ENCODE measurements at places on chromosomes 3 and 15. TPM values are rescaled to one million over a fixed set of nuclear protein-coding genes. Genes with fewer than 3 reads are reported as not detected.

DNA sequence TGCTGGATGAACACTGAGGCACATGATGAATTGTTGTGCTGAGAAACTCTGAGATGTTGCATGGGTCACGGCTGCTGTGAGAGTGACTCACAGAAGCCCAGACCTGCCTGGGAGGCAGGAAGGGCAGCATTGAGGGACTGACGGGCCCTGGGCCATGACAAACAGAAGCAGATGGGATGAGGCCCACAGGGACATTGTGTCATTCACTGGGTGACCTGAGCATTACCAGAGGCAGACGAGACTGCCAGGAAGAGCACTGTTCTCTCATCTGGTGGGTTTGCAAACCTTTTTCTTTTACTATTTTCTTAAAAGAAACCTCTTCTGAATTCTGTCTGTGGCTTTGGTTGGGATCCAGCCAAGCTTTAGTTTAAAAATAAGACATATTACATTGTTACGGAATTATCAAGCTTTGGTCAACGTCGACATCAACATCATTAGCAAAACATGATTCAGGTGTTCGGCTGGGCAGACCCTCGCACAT, 67.8 kb downstream of the BDH1 start:
- H3K4me3 ChIP-seq, result no peak overlapping the region
- peak; percentile 78 for DNase-seq
- H3K36me3 ChIP-seq, result no peaks in the 10 kb centered on the region
- no peaks in the 10 kb centered on the region for H3K27me3 ChIP-seq

- no peaks in the 10 kb centered on the region for H3K27me3 ChIP-seq
- no peaks in the 10 kb centered on the region for H3K4me1 ChIP-seq
- no peak overlapping the region for H3K27ac ChIP-seq
- H3K4me3 ChIP-seq, result no peak overlapping the region
- no peak for DNase-seq
- H3K36me3 ChIP-seq, result no peaks in the 10 kb centered on the region
These were observed 167.5 kb downstream of the EBLN2 start for GRCh38 chr3:73228959-73229358.

- no peak for DNase-seq
- no peaks in the 10 kb centered on the region for H3K4me1 ChIP-seq
- H3K27me3 ChIP-seq, result no peaks in the 10 kb centered on the region
- no peaks in the 10 kb centered on the region for H3K36me3 ChIP-seq
- H3K27ac ChIP-seq, result no peak overlapping the region
- no peak overlapping the region for H3K4me3 ChIP-seq
These were observed 265.0 kb downstream of the IL20RB start for GRCh38 chr3:137222736-137223225.

DNA sequence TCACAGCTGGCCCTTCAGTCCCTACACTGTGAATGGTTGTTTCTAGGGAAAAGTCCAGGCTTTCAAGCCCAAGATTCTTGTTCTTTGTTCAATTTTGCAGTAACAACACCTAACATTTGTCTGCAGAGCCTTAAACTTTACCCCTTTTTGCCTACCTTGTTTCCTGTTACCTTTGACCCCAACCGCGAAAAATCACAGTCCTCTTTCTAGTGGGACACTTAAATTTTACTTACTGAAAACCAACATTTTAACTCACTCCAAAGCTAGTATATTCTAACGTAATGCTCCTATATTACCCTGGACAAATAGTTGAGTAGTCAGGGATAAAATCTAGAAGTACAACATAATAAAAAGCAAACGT, 649 bp upstream of the PIK3CB start:
- peak overlapping the region; percentile 97 for H3K4me3 ChIP-seq
- no peaks in the 10 kb centered on the region for H3K27me3 ChIP-seq
- H3K27ac ChIP-seq, result peak overlapping the region; percentile 97
- H3K4me1 ChIP-seq, result peaks cover 6% of the 10 kb centered on the region
- H3K36me3 ChIP-seq, result no peaks in the 10 kb centered on the region
- no peak for DNase-seq

DNA sequence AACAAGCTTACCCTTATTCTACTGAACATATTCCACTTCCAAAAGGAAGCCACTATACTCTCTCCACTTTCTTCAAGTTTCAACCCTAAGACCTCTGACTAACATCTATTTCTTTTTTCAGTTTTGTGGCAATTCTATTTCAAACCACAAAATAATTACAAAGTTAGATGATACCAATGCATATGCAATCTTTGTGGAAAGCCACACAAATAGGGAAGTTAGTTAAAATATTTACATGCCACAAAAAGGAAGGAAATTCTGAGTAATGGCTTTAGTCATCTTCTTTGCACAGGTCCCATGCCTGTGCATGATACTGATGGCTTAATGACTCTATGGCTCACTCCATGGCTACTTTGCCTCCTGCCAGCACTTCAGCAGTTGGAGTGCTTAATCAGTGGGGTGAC, 57.0 kb upstream of the MCTP2 start:
- DNase-seq, result no peak
- H3K36me3 ChIP-seq, result no peaks in the 10 kb centered on the region
- H3K4me3 ChIP-seq, result no peak overlapping the region
- H3K27ac ChIP-seq, result no peak overlapping the region
- H3K27me3 ChIP-seq, result no peaks in the 10 kb centered on the region

DNA sequence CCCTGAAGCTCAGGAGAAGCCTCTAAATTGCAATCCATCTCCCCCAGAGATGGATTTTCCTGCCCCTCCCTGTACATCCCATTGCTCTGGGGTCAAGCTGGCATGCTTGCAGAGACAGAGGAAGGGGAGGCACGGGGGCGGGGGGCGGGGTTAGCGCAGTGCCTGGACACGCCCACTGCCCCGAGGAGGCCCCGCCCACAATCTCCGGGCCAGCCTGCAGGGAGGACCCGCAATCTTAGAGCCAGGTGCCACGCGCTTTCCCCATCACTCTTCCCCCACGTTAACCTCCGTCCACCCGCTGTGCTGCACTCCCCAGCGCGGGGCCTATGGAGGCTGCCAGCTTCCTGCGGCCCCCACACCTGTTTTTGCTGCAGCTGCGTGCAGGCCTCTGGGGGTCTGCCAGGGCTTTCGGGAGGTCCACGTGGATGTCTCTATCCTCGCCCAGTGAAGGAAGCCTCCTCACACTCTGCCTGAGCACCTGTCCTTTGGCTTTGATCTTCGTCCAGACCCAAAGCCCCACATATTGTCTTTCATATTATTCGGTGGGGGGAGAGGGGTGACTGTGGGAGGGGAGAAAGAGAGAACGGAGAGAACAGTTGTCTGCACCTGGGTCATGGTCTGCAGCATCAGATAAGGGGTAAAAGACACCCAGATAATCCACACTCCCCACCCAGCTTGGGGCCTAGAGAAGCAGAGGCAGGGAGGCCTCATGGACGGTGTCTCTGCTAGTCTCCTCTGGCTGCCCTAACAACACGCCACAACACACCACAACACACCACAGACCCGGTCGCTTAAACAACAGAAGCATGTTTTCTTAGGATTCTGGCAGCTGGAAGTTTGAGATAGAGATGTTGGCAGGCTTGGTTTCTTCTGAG, 118.0 kb upstream of the MEF2A start:
- H3K27ac ChIP-seq, result no peak overlapping the region
- no peak overlapping the region for H3K4me3 ChIP-seq
- H3K4me1 ChIP-seq, result peaks cover 39% of the 10 kb centered on the region

The GOLGA8G gene
- not detected for total RNA-seq
